ENCODE measurements at places on chromosomes 1 and 21.

- DNase-seq = no peak
Observed at GRCh38 chr21:42706765-42707164, 53.3 kb downstream of the PDE9A start.

GRCh38 chr1:54094001-54094729, 40.8 kb downstream of the TCEANC2 start:
- no peak for DNase-seq

DNA sequence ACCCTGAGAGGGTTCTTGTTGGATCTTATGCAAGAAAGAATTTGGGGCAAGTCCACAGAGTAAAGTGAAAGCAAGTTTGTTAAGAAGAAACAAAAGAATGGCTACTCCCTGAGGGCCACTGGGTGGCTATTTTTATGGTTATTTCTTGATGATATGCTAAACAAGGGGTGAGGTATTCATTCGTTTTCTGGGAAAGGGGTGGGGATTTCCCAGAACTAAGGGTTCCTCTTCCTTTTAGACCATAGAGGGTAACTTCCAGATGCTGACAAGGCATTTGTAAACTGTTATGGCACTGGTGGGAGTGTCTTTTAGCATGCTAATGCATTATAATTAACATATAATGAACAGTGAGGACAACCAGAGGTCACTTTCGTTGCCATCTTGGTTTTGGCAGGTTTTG, 18.2 kb upstream of the IFI6 start:
- no peak for DNase-seq

- DNase-seq = no peak
Observed at GRCh38 chr1:166570954-166571353, 268.3 kb upstream of the POGK start.

DNA sequence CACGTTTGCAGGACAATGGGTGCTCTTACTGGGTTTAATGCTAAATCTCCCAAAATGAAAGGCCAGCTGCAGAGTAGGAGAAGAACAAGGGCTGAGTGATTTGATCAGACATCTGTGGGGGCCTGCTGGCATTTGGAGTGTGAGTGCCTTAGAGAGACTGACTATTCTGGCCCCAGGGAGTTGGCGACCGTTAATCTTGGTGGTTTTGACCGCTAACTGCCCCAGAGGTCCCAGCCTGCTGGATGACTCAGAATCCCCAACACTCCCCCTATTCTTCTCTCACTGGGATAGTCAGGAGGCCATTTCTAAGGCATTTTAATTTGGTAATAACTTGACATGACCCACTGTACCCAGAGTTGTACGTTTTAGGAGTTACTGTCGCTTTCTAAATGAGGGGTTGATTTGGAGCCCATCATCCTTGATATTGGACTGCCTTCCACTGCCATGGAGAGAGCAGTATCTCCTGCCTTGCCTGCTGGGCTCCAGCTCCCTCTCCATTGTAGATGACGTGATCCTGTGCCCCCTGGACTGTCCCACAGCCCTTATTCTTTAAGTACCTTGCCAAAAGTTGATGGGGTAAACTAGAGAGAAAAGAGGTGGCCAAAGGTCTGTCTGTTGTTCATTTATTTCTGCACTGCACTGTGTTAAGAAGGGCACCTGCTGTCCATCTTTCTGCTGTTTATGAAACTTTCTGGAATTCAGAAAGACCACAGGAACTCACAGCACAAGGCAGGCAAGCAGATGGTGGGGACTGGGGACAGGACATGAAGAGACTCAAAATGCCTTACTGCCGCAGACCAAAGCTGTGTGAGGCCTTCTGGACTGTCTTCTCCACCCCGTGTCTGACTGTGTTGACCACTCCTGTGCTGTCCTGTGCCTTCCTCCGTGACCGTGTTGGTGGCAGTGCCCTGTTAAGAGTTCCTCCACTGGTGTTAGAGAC, 98.2 kb upstream of the ARTN start:
- DNase-seq = no peak

DNA sequence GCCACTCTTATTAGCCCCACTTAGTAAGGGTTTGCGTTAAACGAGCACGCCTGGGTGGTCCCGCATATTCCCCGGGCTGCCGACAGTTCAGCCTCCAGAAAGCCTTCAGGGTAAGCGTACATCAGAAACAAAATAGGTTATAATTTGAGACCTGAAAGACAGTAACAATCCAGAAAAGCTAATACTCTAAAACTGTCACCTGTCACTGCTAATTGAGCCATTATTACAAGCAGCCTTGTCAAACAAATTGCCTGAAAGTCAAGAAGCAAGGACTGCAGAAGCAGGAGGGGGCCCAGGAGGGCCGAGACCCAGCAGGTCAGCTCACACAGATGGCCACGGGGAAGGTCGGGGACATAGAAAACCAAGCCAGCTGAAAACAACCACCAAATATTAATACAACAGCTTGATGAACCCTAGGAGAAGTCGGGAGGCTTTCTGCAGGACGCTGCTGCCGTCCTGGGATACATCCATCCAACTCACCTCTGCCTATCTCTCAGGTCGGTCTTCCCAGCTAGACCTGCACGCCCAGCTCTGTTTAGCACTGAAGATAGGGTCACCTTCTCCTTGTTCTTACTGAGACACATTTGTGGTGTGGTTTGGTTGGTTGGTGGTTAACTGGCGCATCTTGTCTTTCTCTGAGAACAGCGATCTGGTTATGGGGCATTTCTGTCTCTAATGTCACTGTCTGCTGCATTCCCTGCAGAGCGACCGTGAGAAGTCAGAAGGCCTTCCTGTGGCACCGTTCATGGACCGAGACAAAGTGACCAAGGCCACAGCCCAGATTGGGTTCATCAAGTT, 110.8 kb downstream of the WDR4 start:
- no peak for DNase-seq

GRCh38 chr1:27092888-27093287, 62.0 kb downstream of the SLC9A1 start:
- DNase-seq = no peak

DNA sequence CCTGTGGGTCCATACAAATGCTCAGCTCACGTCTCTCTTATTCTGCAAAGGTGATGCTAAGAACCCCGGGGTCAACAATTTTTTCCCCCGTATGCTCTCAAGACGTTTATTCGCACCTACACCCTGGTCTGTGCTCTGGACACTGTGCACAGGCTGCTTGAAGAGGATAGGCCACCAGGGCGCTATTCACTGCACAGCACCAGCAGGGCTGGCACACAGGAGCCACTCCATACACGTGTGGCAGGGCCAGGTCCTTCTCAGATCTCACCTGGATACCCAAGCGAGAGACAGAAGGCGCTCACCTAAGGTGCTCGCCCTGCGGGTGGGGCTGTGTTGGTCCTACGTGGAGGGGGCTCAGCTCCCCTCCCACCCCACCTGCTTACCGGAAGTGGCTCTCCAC, 16.7 kb downstream of the TMEM63A start:
- DNase-seq = no peak

- peak; percentile 44 for DNase-seq
Observed at GRCh38 chr1:205918955-205919746, 24.1 kb downstream of the SLC26A9 start.

Measured in activated CD4-positive, alpha-beta T cell treated with anti-CD3 and anti-CD28 coated beads, Interleukin-2, amount 50 U/mL, for 24 hours (primary cell).